CD8-positive, alpha-beta memory T cell (primary cell): ENCODE measurements at places on chromosomes 2 and 18.

DNA sequence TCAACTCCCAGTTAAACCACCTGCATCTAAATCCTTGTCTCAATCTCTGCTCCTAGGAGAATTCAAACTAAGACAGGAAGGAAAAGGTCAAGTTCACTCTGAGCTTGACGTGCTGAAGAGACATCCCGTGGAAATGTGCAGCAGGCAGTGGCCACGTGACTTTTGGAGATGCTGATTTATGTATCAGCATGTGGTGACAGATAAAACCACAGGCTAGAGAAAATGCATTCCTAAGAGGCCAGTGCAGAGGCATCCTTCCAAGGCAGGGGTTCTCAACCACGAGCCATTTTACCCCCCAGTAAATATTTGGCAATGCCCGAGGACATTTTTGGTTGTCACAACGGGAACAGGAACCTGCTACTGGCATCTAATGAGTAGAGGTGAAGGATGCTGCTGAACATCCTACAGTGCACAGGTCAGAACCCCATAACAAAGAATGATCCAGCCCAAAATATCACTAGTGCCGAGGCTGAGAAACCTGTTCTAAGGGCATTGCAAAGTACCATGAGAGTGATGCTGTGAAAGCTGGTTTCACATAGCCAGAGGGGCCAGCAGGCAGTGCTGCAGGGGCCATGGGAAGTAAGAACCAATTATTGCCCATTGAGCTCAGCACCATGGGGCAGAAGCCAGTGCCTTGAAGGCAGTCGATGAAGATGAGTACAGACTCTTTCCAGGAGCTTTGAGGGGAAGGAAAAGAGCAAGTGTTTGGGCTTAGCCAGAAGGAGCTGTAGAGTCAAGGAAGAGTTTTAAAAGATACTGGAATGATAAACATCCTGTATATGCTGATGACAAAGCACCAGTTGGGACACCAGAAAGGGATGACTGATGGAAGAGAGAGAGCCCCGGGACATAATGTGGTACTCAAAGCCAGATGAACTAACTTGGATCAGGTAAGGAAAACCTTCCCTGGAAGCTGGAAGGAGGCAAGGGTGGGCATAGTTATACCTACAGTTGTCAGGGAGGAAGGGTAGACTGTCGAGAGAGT, 174.6 kb downstream of the HAUS1 start:
- DNase-seq = no peak

DNA sequence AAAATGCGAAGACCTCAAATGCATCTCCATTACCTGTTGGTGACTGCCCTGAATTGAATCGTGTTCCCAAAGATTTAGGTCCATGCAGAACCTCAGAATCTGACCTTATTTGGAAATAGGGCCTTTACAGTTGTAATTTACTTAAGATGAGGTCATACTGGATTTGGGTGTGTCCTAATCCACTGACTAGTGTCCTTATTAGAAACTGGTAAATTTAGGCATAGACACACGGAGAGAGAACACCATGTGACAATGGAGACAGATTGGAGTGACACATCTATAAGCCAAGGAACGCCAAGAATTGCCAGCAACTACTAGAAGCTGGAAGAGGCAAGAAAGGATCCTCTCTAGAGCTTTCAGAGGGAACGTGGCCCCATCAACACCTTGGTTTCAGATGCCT, 203.1 kb downstream of the SMAD2 start:
- DNase-seq = no peak

DNA sequence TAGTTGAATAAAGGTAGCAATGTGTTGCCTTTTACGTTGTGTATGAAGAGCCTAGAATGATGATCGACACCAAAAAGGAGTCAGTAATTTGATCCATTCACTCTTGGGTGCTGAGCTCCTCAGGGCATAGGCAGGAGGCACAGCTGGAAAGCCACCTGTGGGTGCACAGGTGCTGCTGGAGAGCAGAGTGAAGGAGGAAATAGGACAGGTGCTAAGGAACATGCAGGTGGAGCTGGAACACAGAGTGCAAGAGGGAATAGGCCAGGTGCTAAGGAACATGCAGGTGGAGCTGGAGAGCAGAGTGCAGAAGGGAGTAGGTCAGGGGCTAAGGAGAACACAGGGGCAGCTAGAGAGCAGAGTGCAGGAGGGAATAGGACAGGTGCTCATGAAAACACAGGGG, 86.1 kb downstream of the SH3YL1 start:
- DNase-seq = no peak

DNA sequence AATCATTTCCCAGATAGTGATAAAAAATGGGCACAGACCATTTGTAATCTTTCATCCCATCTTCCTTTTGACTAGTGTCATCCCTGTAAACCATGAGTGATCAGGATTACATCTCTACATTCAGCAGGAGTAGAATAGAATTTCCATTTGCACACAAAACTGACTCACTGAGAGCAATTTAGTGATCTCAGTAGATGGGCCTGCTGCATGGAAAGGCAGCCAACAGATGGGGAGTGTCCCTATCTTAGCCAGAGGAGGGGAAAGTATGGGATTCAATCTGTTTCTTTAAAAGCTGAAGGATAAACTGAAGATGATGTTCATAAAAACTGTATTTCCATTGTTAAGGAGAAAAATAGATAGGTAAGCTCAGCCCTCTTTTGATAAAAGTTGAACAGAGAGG, 441.7 kb downstream of the ZNF521 start:
- DNase-seq = no peak

DNA sequence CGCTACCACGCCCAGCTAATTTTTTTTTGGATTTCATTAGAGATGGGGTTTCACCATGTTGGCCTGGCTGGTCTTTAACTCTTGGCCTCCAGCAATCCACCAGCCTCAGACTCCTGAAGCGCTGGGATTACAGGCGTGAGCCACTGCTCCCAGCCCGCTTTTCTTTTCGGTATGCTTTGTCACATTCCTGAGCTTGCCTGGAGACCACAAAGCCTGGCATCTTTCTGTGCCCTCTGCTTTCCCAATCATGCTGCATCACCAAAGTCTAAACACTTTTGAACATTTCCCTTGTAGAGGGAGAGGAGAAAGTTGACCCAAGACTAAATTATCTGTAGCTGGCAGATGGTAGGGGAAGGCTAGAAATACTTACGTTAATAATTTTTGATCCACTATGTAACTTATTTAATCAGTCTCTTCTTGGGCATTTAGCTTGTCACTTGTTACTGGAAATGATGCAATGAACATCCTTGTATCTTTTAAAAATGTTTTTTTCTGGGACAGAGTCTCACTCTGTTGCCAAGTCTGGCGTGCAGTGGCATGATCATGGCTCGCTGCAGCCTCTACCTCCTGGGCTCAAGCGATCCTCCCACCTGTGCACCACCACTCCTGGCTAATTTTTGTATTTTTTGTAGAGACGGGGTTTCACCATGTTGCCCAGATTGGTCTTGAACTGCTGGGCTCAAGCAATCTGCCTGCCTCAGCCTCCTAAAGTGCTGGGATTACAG, 2.7 kb upstream of the NPC1 start:
- DNase-seq = no peak

GRCh38 chr2:207437524-207438143, 92.1 kb upstream of the CREB1 start:
- no peak for DNase-seq

- DNase-seq = no peak
Measured at GRCh38 chr18:43571078-43571689, 293.9 kb upstream of the SYT4 start.

DNA sequence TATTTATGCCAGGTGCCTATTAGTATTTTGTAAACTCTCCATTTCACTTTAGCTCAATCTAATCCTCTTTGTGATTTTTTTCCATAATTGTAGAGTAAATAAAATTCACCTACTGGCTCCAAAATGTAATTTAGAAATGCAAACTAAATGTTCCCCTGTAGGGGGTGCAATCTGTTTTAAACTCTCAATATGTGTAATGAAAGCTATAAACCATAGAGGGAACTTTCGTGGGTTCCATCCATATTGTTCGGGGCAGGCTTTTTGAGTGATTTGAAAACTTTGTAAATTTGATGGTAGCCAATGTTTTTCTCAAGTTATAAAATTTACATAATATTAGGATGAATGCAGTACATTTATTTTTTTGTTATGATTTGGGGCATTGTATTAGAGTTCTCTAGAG, 49.4 kb downstream of the TSPYL6 start:
- no peak for DNase-seq

DNA sequence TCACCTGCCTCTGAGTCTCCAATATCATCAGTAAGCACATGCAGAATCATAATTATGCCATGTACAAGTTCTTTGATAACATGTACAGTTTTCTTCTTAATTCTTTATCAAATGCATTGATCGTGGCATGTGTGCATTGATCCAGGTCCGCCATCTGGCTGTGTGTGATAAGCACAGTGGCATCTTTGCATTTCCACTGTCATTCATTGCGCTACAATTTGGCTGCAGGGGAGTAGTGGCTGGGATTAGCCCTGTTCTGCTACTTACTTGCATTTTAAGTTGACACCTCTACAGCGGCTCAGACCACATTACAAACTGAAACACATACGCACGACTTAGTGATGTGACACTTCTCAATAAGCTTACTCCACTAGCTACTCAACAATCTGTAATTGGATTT, 83.6 kb upstream of the OTX1 start:
- no peak for DNase-seq

GRCh38 chr2:15993232-15993610, 52.9 kb downstream of the MYCN start:
- no peak for DNase-seq

DNA sequence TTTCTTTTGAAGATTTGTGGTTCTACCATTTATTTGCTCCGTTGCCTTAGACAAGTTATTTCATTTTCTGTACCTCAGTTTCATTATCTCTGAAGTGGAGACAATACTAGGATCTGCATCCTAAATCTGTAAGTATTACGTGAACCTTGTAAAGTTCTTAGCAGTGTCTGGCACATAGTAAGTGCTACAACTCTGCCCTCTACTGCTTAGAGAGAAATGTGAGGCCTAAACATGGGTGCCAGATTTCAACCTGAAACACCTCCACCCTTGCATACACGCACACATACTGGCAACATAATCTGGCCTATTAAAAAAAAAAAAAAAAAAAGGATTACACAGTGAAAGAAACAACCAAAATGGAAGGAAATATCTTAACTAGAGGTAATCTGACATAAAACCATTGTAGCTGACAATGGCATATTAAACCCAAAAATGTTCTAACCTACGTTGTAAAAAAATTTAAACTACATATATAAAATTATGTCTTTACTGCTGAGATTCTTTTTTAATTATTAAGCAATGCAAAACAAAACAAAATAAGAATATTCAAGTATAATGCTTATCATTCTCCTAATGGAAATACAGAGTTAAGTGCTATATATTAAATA, 132.6 kb downstream of the MAP2 start:
- DNase-seq = no peak

DNA sequence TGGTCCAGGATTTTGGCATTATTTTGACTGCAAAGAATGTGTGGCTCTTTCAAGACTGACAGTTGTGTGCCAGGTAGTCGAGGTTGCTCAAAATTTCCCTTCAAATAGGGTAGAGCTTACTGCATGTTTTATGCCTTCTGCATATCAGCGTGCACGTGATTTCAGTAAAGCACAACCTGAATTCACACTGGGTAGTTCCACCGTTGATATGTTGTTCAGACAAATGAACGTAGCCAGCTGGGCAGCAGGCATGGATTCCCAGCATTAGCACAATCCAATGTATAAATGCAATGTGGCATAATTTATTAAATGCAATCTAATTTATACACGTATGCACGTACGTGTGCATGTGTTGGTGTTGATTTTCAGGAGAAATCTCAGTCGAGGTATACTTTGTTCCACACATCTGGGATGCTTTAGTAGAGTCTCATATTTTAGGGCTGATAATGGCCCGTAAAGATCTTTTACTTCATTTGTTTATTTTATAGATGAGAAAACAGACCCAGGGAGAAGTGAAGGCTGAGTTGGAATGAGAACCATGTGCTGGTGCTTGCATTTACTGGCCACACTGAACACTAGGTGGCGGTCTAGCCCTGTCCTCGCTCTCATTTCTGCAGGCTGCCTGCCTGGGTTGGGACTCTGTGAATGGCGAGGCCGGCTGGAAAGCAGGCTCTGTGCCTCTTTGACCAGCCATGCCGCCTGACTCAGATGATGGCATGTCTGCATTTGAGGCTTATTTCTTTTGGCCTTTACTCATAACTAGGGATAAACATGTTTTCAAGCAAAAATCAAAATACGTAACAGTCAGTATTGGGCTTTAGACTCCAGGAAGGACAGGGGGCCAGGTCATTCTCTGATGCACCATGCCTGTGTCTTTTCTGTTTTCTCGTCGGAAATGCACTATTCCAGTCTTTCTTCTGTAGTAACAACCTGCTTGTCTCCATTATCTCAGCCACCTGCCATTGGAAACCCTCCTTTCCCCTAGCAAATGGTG, 120.4 kb downstream of the RNF144A start:
- peak; percentile 34 for DNase-seq

DNA sequence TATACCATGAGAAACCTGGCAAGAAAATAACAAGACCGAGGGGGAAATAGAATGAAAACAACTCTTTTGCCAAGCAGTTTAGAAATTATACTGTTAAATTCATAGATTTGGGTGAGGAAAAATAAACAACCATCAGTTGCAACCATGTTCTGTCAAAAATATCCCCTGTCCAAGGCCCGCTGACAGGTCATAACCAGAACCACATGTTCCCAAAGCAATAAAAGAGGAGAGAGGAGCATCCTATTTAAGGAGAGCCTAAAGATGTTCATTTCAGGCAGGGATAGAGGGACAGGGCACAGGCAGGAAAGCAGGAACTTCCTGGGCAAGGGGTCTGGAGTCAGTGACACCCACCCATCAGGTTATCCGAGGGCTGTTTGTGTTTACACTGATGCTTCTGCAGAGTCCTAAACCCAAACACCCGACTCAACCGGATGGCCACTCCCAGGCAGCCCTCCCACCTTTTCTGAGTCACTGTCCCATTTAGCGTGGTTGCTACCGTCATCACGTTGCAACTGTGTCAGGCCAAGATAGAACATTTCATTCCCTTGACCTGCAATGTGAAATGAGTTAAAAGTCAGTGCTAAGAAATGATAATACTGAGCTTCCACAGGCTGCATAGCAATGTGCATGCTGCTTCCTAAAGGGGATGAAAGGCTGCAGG, 468.3 kb upstream of the RAB12 start:
- no peak for DNase-seq

DNA sequence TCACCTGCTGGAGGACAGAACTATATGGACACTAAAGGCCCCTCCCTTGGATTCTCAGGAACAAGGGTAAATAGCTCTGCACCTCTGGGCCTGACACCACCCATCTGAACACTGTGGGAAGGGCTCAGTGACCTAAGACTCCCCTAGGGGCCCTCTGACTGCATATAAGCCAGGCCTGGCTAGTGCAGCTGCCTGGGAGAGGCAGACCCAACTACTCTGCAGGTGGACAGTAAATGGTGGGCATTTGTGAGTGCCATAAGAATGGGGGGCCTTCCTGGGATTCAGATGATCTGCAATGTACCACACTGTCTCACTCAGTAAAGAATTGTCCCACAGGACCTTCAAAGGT, 11.2 kb upstream of the WIPF1 start:
- no peak for DNase-seq

DNA sequence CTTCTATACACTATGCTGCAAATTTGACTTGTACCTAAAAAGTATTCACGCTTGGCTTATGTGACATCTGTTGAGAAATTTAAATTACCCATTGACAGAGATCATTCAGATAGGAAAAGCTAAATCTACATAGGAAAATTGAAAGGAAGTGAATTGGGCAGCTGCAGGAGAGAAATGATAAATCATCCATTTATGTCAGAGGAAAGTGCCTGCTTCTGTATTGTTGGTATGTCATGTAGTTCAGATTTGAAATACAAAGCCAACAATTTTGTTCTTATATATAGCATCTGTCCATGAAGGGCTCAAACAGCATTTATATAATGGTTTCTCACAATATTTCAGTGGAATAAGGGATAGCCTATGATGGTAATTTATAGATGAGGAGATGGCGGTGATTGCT, 17.6 kb downstream of the LINC00305 start:
- DNase-seq = no peak
